Hepatocyte (in vitro differentiated cells): ENCODE measurements at places on chromosomes 3 and 15. TPM values are rescaled to one million over a fixed set of nuclear protein-coding genes. Genes with fewer than 3 reads are reported as not detected.

The KLHL24 gene
- total RNA-seq: 106 and 107 TPM in 2 replicates

GRCh38 chr3:47841786-47842349 lies 38.9 kb downstream of the DHX30 start:
- no peak for DNase-seq

- DNase-seq: no peak
Measured at GRCh38 chr15:61651267-61651666, 409.0 kb downstream of the VPS13C start.

GRCh38 chr15:40443255-40443654 lies 2.5 kb downstream of the BAHD1 start:
- no peak for DNase-seq
